ENCODE measurements at places on chromosomes 16 and 17. TPM values are rescaled to one million over a fixed set of nuclear protein-coding genes. Genes with fewer than 3 reads are reported as not detected.
A peak's percentile ranks its signal among the peaks of the same experiment; 100 is the strongest.

The PPP1R27 gene
- not detected for total RNA-seq

The KRTAP4-9 gene
- not detected for total RNA-seq

DNA sequence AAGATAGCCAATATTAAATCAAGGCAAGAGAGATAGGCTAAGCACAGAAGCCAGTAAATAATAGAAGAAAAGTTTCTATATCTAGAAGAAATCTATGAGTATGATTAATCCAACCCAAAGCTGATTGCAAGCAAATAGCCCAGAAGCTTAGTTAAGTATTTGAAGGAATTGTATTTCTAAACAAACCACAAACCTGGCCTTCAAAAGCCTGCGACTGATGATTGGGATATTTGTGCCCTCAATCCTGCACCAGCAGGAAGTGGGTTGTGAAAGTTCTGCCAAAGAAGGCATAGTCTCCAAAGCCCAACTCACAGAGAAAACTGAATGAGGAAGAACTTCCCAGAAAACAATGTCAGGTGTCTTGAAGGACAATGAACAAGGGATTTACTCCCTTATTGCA lies 114.5 kb upstream of the C17orf78 start:
- peaks cover 38% of the 10 kb centered on the region for H3K36me3 ChIP-seq
- H3K4me1 ChIP-seq = peaks cover 8% of the 10 kb centered on the region
- no peak overlapping the region for H3K27ac ChIP-seq
- no peak for DNase-seq
- no peak overlapping the region for H3K4me3 ChIP-seq

DNA sequence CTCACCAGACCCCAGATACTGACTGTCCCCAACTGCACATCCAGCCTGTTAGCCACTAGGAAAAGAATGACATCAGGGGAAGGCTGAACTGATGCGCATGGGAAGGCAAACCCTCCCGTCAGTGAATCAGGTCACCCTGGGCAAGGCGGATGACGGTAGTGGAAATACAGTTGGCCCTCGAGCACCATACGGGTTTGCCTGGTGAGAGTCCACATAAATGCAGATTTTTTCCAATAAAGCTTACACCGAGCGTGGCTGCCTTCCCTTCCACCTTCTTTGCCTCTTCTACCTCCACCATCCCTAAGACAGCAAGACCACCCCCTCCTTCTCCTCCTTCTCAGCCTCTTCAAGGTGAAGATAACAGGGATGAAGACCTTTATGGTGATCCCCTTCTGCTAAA lies 236.1 kb upstream of the TNRC6C start:
- no peaks in the 10 kb centered on the region for H3K36me3 ChIP-seq
- DNase-seq = peak; percentile 30
- H3K27me3 ChIP-seq = peaks cover 4% of the 10 kb centered on the region
- peaks cover 1% of the 10 kb centered on the region for H3K4me1 ChIP-seq
- H3K27ac ChIP-seq = no peak overlapping the region

GRCh38 chr17:59027750-59028149 lies 78.9 kb downstream of the TRIM37 start:
- H3K27ac ChIP-seq = no peak overlapping the region
- H3K4me3 ChIP-seq = no peak overlapping the region
- peaks cover 22% of the 10 kb centered on the region for H3K36me3 ChIP-seq
- peaks cover 7% of the 10 kb centered on the region for H3K4me1 ChIP-seq
- no peak for DNase-seq
- no peaks in the 10 kb centered on the region for H3K27me3 ChIP-seq

Data from activated CD8-positive, alpha-beta memory T cell treated with anti-CD3 and anti-CD28 coated beads, Interleukin-2, amount 10 ng/mL, durations not matched to agents 7 days and 5 days (primary cell).